ENCODE measurements at places on chromosomes 2 and 18.

DNA sequence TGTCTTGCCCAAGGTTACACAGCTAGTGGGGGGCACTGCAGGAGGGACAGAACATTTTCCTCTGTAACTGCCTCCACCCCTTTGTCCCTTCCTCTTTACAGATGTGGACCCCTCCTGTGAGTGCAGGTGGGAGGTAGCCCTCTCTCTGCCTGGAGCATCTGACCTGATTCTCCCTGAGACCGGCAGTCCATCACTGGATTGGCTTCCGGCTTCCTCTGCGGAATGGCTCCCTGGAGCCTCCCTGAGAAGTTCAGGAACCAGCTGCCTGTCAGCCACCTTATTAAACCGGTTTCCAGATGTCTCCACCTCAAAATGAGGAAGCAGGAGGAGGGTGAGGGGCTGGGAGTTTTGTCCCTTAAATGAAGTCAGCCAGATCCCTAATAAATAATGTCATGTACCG is 67.3 kb upstream of the TNP1 start:
- DNase-seq, result no peak

- no peak for DNase-seq
These were observed 1293.7 kb upstream of the SLC39A10 start for GRCh38 chr2:194363295-194363694.

DNA sequence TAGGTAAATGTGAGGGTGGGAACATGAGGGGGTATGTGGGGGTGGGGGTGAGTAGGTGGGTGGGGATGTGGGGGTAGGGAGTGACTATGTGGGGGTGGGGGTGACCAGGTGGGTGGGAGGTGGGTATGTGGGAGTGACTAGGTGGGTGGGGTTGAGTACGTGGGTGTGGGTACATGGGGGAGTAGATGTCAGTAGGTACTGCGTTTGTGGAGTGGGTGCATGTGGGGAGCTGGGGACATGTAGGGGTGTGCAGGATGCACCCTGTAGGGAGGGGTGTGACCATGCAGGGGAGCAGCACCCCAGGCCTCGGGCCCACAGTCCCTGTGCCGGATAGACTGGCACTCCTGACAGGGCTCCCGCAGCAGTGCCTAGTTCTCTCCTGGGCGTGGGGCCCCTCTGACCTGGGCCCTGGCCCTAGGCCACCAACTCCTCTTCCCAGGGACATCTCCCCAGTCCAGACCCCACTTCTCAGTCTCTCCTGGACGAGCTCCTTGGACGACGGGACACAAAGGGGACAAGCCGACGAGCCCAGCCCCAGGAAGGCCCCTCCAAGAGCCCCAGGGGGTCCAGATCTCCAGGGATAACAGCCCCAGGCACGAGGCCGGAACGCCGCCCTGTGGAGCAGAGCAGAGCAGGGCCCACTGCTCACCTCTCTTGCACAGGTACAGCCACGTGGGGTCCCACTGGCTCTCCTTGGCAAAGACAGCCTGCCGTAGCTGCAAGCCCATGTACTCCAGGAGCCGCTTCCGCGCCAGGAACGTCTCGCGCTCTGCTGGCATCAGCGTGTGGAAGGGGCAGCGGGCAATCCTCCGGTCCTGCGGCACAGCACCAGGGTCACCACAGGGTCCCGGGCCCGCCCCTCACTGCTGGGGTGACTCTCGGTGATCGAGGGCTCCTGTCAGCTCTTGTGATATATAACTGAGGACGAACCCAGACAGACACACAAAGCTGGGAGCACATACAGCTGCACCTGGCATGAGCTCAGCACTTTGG is 58.2 kb downstream of the ANKMY1 start:
- no peak for DNase-seq

GRCh38 chr2:197286805-197287595 is 23.6 kb downstream of the ANKRD44 start:
- DNase-seq, result peak; percentile 77

DNA sequence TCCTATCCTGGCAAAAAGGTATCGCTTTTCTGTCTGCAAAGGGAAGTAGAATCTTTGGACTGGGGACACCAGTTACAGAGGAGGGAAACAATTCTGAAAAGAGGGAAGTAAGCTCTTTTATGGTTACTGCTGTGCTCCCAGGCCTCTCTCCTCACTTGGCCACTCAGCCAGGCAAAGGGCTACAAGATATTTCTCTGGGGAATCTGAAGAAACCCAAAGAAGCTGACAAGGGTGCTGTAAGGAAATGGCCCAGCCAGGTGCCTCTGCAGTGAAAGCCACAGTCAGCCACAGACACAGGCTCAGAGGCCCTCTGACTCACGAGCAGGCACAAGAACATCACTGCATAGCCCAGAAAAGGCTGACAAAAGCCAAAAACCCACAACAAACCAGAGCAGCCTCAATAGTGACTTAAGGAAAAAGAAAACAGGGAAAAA is 5.8 kb downstream of the HDLBP start:
- peak; percentile 35 for DNase-seq

DNA sequence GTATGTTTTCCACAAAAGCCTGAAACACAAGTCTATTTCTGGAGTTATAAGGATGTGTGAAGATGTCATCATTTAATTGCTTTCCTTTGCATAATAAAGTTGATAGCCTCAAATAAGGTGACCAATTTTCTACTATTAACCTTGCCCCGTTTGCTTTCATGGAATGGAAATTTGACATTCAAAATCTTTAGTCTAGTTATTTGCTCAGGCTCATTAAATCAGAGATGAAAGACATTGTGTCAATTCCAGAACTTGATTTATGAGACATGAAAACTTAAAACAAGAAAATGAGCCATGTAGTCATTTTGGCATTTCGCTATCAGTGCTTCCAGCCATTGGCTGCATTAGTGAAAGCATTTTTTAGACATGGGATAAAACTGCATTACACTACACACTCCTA is 91.5 kb upstream of the ZSWIM2 start:
- DNase-seq, result no peak

- DNase-seq, result no peak
These were observed 29.4 kb upstream of the DNAH7 start for GRCh38 chr2:196097864-196098660.

DNA sequence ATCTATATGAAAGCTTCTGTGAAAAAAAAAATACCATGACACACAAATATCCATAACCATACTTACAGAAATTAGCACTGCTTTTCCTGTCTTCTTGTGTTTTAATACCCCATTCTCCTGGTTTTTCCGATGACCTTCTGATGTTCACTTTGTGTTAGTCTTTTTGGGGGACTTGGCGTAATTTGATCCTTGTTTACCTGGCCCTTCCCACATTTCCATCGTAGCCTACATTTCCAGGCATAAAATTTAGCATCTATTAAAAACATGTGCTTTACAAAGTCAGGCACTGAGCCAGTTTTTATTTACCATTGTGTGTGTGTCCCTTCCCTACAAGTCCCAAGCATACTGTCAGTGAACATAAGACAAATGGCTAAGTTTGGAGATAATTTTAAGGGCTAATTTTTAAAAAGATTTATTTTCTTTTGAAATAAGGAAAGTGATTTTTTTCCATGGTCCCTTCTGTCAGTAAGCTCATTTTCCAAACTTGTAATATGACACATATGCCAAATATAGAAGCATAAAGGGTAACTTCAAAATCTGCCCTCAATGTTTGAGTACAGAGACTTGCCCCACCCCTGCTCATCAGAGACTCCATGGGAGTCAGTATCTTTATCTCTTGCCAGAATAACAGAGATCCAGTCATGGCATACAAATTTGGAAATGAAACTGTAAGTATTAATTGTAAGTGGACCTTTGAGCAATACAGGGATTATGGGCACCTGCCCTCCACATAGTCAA is 27.3 kb downstream of the SESTD1 start:
- DNase-seq, result no peak

DNA sequence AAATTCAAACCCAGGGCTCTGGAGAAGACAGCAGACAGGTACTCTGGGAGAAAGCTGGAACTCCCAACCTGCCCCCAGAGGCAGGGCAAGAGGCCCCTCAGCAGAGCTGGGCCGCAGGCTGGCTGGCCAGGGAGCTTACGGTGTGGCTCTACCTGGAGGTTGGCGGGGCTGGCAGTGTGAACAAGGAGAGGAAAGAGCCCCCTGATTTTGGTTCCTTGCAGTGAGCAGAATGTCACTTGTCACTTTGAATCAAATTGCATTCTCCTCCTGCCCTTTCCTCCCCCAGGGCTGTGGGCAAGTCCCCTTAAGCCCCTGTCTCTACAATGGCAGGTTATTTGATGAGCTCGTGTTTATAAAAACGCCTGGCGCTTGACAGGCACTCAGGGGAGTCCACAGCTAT is 32.6 kb downstream of the MYO7B start:
- no peak for DNase-seq

DNA sequence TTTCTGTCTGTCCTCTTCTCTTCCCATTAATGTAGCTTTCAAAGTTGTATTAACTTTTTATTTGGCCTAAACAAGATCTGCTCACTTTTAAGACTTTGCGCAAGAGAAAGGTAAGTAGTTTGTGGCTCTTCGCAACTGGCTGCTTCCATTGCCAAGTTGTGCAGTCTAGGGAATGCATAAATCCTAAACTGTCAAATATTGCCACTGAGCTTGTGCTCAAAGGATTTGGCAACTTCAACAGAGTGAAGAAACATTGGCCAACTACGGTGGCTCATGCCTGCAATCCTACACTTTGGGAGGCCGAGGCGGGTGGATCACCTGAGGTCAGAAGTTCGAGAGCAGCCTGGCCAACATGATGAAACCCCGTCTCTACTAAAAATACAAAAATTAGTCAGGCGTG is 826.4 kb downstream of the EPHA4 start:
- no peak for DNase-seq

- no peak for DNase-seq
These were observed 145.1 kb upstream of the CELF4 start for GRCh38 chr18:37710726-37711125.

GRCh38 chr2:212117926-212118325 is 420.7 kb downstream of the ERBB4 start:
- DNase-seq, result no peak

DNA sequence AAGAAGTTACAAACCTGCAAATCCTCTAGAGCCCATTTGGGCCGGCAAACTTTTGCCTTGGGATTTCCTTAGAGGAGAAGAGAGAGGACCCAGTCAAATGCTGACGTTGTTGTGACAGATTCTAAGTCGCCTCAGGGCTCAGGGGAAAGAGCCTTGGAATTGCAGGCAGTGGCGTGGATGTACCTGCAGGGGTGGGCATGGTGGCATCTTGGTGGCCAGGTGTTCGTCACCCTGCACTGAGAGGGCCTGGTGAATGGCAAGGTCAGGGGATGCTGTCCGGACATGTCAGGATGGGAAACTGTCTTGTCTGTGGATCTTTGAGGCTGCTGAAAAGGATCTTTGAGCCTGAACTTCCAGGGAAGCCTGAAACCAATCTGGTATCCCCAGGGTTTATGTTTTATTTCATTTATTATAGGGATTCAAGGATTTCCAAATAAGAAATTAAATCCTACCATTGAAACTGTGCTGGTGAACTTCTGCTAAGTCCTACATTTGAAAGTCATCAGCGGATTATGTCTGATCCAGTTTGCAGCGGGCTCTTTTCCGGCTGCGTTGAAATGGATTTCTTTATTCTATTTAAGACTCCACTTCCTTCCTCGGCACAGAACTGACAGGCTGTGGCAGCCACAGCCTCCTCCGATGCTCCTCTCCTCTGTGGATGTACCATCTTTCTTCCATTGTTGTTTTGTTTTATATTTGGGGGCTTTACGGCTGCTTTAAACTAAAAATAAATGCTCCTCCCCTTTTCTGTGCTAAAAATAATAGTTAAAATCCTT is 207.6 kb downstream of the AGAP1 start:
- no peak for DNase-seq

DNA sequence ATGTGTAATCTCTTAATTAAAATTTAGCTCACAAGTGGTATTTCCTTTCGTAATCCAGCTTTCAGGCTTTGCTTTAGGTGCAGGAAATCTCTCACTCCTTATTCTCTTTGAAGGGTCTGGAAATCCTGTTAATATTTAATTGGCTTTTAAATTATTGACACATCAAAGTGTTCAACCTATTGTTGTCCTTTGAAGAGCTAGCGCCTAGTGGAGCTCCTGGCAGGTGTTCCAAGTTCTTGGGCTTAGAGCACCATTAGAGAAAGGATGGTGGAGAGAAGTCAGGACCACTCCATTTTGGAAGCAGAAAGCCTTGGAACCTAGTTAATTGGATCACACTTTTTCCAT is 92.4 kb downstream of the CABLES1 start:
- no peak for DNase-seq

GRCh38 chr18:11391661-11392060 is 217.7 kb upstream of the SLC35G4 start:
- no peak for DNase-seq

- DNase-seq, result no peak
These were observed 120.5 kb upstream of the POU3F3 start for GRCh38 chr2:104733226-104733943.

GRCh38 chr18:44643004-44643403 is 37.7 kb upstream of the SETBP1 start:
- DNase-seq, result no peak

GRCh38 chr18:2825613-2826175 is 21.1 kb upstream of the EMILIN2 start:
- no peak for DNase-seq

- DNase-seq, result no peak
These were observed 113.1 kb upstream of the SRD5A2 start for GRCh38 chr2:31693882-31694281.

DNA sequence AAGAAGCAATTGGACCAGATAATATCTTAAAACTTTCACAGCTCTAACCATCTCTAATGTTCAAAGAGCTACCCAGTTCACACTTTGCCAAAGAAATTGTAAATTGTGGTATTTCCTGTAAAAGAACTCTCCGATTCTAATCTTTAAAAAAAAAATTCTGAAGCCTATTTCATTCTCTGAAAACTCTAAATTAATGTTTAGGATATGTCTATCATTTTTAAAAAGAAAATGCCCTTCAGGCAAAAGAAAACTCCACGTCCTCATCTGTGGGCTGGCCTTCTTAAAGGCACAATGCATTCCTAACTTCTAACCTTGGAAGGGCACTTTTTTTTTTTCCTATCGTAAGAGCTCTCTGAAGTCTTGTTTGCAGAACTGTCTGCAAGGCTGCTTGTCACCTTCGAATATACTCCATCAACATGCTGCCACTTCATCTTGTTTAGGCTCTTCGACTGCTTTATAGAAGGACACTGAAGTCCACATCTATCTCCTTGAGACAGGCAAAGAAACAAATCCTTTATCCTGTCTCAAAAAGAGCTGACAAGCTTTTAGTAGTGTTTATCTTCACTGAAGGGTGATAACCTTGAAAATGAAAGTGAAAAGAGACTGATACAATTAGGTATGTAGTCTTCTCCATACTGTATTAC is 124.3 kb upstream of the SLC39A10 start:
- no peak for DNase-seq

GRCh38 chr2:162090109-162090508 is 16.1 kb upstream of the DPP4 start:
- no peak for DNase-seq

- no peak for DNase-seq
These were observed 27.7 kb downstream of the ACTR2 start for GRCh38 chr2:65255356-65255755.

DNA sequence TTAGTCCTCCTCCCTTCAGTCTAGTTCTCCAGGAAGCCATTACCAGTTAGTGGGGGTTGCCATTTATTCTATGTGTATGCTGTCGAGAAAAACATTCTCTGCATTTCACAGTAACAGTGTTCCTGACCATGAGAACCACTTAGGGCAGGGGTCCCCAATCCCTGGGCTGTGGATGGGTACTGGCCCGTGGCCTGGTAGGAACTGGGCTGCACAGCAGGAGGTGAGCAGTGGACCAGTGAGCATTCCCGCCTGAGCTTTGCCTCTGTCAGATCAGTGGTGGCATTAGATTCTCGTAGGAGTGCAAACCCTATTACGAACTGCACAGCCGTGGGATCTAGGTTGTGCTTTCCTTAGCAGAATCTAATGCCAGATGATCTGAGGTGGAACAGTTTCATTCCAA is 15.8 kb downstream of the ITGA4 start:
- no peak for DNase-seq

All from hepatic stellate cell (primary cell).